Activated CD4-positive, CD25-positive, alpha-beta regulatory T cell treated with anti-CD3 and anti-CD28 coated beads, Interleukin-2, amount 50 U/mL, for 72 hours (primary cell): ENCODE measurements at places on chromosomes 12 and 14.

GRCh38 chr14:64645220-64645892 is 58.9 kb upstream of the PLEKHG3 start:
- DNase-seq: no peak

- peak; percentile 66 for DNase-seq
Measured at GRCh38 chr14:22555384-22556011, 33.5 kb downstream of the DAD1 start.

DNA sequence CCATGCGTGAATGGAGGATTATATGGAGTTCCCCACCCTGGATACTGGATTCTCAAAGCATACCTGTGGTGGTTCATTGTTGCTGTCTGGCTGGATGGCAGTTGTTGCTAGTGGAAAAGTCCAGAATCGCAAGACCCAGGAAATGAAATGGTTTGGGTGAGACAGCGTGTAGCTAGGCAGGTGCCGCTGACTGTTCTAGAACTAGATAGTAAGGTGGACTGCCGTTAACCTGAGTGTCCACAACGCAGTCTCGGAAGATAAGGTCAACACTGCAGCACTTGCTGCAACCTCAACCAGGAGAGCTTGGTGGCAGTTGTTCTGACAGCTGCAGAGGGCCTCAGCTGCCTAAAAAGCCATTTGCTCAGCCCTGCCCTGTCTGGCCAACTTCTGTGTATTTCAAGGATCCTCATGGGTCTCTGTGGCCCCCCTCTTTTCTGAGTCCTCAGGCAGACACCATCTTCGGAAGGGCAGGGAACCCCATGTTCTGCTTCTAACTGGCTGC is 15.5 kb upstream of the IRF2BPL start:
- no peak for DNase-seq

DNA sequence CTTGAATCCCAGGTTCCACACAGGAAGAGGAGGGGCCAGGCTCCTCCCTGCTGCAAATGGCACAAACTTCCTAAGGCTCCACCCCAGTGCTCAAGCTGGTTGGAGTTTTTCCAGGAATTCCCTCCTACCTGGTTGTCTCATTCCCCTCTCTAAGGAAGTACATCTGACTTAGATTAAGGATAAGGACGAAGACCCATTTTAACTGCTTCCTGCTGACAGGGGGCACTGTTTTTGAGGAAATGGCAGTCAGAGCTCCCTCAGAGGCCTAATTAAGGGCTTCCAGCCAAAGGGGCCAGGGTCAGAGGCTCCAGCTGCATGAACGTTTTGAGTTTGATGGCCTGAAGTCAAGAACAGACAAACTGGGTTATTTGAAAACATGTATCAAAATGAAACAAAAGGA is 1084.7 kb downstream of the SLC6A15 start:
- no peak for DNase-seq

- no peak for DNase-seq
Measured at GRCh38 chr12:56804169-56804568, 41.0 kb downstream of the HSD17B6 start.

- DNase-seq: no peak
Measured at GRCh38 chr12:28388879-28389278, 198.6 kb downstream of the CCDC91 start.
